ENCODE measurements at places on chromosomes 7 and 10. TPM values are rescaled to one million over a fixed set of nuclear protein-coding genes. Genes with fewer than 3 reads are reported as not detected.

The SFTPA1 gene
- total RNA-seq: not detected

The AKR1C4 gene
- total RNA-seq: not detected

The HKDC1 gene
- total RNA-seq: 6.8 TPM

The SLC18A3 gene
- total RNA-seq: not detected

The OGDHL gene
- 0.26 TPM for total RNA-seq

The MMP21 gene
- total RNA-seq: not detected

The BTBD16 gene
- total RNA-seq: not detected

The WEE2 gene
- not detected for total RNA-seq

The HTR7 gene
- total RNA-seq: 21.2 TPM

The SKIDA1 gene
- total RNA-seq: 0.36 TPM

The PNLIP gene
- not detected for total RNA-seq

The CASP2 gene
- 12.4 TPM for total RNA-seq

Data from smooth muscle cell of the pulmonary artery (primary cell).